ENCODE measurements at places on chromosomes 7 and 10.

DNA sequence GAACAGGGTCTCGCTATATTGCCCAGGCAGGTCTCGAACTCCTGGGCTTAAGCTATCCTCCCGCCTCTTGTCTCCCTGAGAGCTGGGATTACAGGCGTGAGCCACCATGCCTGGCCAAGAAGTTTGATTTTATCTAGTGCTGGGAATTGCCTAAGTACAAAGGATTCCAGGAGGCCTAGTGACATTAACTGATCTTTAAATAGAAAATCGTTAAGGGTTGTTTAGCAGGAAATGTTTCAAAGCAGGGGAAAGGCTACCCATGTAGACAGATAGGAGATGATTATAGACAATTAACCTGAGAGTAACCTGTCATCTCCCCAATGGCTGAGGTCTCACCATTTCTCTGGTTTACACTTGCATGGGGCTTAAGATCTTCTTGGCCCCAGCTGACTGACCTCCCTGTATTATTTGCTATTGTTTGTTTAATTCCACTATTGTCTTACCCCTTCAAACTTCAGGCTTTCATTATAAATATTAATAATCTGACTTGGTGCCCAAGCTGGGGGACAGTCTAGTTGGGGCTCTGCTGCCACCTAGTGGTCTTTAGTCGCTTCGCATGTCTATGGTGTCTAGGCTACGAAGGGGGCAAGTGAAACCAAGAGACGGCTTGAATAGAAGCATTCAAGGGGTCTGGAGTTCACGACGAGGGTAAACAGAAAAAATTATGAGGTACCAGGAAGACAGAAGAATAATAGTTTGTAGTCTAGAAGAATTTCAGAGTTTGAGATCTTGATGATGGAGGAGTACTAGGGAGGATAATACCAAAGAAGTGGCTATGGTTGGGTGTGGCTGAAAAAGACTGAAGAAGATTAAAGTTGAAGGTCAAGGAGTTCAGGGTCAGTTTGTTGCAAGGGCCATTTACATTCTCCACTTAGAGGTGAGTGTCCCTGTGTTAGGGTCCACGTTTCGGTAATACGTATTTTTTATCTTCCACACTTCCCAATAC is 40.4 kb upstream of the BPGM start:
- peaks cover 4% of the 10 kb centered on the region for H3K4me1 ChIP-seq
- peaks cover 54% of the 10 kb centered on the region for H3K27me3 ChIP-seq
- peak; percentile 29 for DNase-seq
- peaks cover 2% of the 10 kb centered on the region for H3K36me3 ChIP-seq
- no peak overlapping the region for H3K27ac ChIP-seq
- no peak overlapping the region for H3K4me3 ChIP-seq

DNA sequence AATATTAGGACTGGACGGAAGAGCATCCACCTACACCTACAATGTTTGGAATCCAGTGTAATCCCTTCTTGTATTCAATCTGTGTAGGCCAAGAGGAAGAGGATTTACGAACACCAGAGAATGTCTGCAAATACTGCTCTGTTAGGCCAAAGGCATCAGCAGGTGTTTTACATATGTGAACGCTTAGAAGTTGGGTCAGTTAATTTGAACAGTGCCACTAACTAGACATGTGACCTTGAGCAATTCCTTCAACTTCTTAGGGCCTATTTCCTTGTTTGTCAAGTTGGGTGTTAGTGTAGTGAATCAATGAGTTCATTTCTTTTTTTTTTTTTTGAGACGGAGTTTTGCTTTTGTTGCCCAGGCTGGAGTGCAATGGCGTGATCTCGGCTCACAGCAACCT is 35.4 kb downstream of the MYPN start:
- no peak overlapping the region for H3K4me3 ChIP-seq
- H3K4me1 ChIP-seq: peaks cover 3% of the 10 kb centered on the region
- H3K36me3 ChIP-seq: peaks cover 2% of the 10 kb centered on the region
- H3K27ac ChIP-seq: no peak overlapping the region
- DNase-seq: no peak
- peaks cover 31% of the 10 kb centered on the region for H3K27me3 ChIP-seq

- H3K27ac ChIP-seq: no peak overlapping the region
- no peaks in the 10 kb centered on the region for H3K36me3 ChIP-seq
- H3K4me3 ChIP-seq: no peak overlapping the region
- H3K4me1 ChIP-seq: no peaks in the 10 kb centered on the region
- DNase-seq: no peak
- H3K27me3 ChIP-seq: no peaks in the 10 kb centered on the region
Observed at GRCh38 chr7:141874787-141875186, 33.5 kb upstream of the PRSS37 start.

GRCh38 chr7:132251327-132251659 is 325.0 kb downstream of the PLXNA4 start:
- no peak overlapping the region for H3K4me3 ChIP-seq
- H3K36me3 ChIP-seq: no peaks in the 10 kb centered on the region
- no peaks in the 10 kb centered on the region for H3K4me1 ChIP-seq
- H3K27me3 ChIP-seq: peaks cover 20% of the 10 kb centered on the region

- no peak overlapping the region for H3K4me3 ChIP-seq
- no peaks in the 10 kb centered on the region for H3K36me3 ChIP-seq
- H3K4me1 ChIP-seq: peaks cover 36% of the 10 kb centered on the region
- H3K27ac ChIP-seq: no peak overlapping the region
- H3K27me3 ChIP-seq: no peaks in the 10 kb centered on the region
Observed at GRCh38 chr10:122492999-122493481, 31.7 kb downstream of the HTRA1 start.

Measured in T-helper 17 cell (primary cell).